ENCODE measurements at places on chromosomes 3 and 15.

GRCh38 chr15:72306211-72306785 lies 13.7 kb downstream of the CELF6 start:
- no peak for DNase-seq
- no peaks in the 10 kb centered on the region for H3K27me3 ChIP-seq
- no peak overlapping the region for H3K4me3 ChIP-seq
- no peaks in the 10 kb centered on the region for H3K36me3 ChIP-seq
- no peak overlapping the region for H3K27ac ChIP-seq

- H3K27ac ChIP-seq = no peak overlapping the region
- no peaks in the 10 kb centered on the region for H3K27me3 ChIP-seq
- H3K4me3 ChIP-seq = no peak overlapping the region
- peaks cover 17% of the 10 kb centered on the region for H3K4me1 ChIP-seq
Measured at GRCh38 chr15:89826671-89827655, 12.3 kb upstream of the ANPEP start.

DNA sequence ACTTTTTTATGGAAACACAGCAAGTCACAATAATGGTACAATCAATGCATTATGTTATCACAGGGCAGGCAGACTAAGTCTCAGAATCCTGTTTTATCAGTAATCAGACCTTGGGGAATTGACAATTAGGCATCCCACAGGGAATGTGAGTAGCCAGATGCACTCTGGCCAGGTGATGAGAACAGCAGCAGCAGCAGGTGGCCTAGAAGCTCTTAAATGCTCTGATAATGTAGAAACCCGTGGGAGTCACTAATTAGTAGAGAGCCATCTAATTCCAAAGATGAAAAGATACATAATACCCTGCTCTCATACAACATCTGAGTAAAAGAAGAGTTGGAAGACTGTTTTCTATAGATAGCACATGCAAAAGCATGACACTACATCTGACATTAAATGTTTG lies 12.6 kb downstream of the CEP152 start:
- no peaks in the 10 kb centered on the region for H3K36me3 ChIP-seq
- no peak overlapping the region for H3K4me3 ChIP-seq
- H3K27me3 ChIP-seq = no peaks in the 10 kb centered on the region
- DNase-seq = no peak
- H3K4me1 ChIP-seq = no peaks in the 10 kb centered on the region

- no peaks in the 10 kb centered on the region for H3K4me1 ChIP-seq
- no peaks in the 10 kb centered on the region for H3K36me3 ChIP-seq
- no peaks in the 10 kb centered on the region for H3K27me3 ChIP-seq
- H3K4me3 ChIP-seq = no peak overlapping the region
- DNase-seq = no peak
Measured at GRCh38 chr15:31100738-31101137, 787 bp downstream of the TRPM1 start.
